ENCODE measurements at places on chromosomes 13 and 19.
A peak's percentile ranks its signal among the peaks of the same experiment; 100 is the strongest.

GRCh38 chr19:33240181-33240771, 14.6 kb upstream of the SLC7A10 start:
- no peak for DNase-seq

GRCh38 chr13:51643882-51644281, 59.6 kb downstream of the WDFY2 start:
- no peak for DNase-seq

DNA sequence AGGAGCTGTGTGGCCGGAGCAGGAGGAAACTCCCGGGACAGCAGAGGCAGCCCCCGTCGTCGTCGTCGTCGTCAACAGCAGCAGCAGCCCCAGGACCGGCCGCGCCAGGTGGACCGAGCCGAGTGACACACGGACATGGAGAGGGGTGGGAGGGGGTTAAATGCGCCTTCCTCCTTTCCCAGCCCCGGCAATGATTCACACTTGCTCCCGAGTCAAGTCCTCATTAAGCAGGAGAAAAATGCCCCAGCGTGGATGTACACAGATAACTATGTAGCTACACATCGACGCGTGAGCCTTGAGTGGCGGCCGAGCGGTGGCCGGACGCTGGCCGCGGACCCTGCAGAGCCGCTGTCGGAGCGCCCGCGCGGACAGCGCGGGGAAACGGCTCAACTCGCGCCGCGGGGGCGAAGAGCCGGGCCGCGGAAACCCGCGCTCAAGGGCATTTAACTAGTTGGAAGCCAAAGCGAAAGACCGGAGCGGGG, 645 bp downstream of the UBL3 start:
- peak; percentile 23 for DNase-seq

GRCh38 chr19:39705578-39706188, 1.4 kb downstream of the LGALS14 start:
- DNase-seq: peak; percentile 3

DNA sequence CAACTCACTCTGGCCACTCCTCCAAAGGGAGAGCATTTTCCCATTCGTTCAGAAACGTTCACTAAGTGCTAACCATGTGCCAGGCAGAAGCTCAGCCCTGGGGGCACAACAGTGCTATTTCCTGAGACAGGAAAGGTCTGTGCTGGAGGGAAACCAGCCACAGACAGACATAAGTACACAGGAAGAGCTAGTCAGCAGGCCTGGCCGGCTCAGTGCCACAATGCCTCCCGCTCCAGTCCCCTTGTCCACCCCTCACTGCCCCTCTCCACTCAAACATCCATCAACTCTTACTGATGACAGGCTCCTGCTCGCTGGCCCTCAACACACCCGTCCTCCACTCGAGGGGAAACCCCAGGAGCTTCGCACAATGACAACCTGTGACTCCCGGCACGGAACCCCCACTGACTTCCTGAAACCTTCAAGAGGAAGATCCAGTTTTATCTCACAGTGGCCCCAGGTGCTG, 11.3 kb upstream of the PLA2G4C start:
- no peak for DNase-seq

DNA sequence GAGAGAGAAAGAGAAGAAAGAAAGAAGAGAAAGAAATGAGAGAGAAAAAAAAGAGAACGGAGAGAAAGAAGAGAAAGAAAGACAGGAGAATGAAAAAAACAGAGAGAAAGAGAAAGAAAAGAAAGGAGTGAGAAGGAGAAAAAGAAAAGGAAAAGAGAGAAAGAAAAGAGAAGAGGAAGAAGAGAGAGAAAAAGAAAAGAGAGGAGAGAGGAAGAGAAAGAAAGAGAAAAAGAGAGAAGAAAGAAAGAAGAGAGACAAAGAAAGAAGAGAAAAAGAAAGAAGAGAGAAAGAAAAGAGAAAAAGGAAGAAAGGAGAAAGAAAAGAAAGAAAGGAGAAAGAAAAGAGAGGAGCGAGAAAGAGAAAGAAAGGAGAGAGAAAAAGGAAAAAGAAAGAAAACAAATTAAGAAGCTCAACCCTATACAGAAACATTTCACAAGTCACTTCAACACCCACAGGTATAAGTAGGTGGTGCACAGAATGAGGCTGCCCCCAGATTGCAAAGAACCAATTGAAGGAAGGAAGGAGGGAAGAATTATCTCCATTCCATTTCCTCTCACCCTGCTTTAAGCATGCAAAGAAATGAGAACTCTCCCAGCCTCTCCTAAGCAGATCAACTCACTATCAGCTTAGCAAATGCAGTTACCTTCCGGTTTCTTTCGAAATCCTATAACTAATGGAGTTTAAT, 98.8 kb upstream of the CACNA1A start:
- DNase-seq: peak; percentile 90

GRCh38 chr19:16337809-16338469, 13.3 kb downstream of the KLF2 start:
- no peak for DNase-seq

DNA sequence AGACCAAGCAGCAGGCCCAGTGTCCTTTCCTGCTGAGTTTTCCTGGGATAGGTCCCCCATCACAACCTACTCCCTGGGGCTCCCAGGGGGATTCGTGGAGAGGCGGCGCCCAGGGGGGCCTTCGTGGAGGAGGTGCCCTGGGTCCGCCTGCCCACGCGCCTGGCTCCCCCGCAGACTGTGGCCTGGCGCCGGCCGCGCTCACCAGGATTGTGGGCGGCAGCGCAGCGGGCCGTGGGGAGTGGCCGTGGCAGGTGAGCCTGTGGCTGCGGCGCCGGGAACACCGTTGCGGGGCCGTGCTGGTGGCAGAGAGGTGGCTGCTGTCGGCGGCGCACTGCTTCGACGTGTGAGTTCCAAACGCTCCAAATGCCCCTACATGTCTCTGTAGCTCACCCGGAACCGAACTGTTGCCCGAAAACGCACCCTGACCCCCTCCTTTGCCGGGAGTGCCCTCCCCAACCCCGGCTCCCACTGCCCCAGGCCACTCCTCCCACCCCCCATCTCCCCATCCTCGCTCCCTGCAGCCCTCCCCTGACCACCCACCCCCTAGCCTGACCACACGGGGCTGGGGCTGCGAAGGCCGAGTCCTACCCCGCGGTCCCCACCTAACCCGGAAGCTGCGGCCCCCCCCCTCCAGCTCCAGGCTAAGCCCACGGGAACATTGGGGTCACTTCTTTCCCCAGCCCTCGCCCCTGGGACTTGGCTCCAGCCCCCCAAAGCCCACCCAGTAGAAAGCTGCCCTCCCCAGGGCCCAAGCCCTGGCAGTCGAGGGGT, 3.3 kb downstream of the TIMM13 start:
- DNase-seq: no peak

DNA sequence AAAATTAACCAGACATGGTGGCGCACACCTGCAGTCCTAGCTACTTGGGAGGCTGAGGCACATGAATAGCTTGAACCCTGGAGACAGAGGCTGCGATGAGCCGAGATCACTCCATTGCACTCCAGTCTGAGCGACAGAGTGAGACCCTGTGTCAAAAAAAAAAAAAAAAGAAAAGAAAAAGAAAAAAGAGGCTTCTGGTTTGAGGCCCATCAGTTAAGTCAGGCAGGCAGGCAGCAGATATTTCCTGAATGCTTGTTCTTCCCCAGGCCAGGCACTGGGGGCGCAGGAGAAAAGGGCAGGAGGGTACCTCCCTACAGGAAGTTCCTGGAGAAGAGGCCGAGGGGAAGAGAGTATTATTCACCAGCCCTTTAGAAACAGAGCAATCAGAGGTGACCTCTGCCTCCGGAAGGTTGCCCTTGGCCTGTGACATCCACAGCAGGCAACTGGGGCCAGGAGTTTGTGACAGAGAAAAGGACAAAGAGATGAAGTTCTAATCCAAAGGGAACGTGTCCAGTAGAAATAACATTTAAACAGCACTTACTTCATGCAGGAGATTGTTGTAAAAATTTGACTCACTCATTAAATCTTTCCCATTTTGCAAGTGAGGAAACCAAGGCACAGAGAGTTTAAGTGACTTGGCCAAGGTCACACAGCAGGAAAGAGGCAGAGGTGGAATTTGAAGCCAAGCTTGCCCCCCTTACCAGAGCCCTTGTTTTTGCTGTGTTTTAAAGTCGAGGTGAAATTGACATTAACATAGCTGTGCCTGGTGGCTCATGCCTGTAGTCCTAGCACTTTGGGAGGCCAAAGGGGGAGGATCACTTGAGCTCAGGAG, 4.3 kb upstream of the RLN3 start:
- DNase-seq: peak; percentile 99

DNA sequence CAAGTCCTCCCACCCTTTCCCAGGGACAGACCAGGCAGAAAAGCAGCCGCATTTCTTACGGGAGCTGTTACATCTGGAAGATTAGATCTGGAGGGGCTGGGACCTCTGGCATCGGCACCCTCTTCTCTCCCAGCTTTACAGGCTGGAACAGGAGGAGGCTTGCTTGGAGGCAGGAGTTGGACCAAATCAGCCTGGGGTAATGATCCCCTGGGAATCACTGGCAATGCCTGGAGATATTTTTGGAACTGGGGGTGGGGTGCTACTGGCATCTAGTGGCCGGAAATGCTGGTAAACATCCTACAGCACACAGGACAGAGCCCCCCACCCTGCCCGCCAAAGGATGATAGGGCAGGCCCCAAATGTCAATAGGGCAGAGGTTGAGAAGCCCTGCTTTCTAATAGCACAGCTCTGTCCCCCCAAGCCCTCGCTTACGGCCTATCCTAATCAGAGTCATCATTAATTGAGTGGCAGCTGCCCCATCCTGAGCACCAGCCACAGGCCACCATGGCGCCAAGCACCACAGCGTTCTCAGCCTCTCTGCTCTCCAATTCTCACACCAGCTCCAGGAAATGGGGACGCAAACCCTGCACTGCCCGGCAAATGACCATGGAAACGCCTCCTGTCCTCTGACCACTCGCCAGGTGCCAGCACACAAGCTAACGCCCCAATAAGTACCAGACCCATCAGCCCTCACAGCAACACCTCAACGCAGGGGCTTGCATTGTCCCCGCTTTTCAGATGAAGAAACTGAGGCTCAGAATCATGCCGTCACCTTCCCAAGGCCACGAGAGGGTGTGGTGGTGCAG, 20.6 kb downstream of the LRRC4B start:
- DNase-seq: no peak

DNA sequence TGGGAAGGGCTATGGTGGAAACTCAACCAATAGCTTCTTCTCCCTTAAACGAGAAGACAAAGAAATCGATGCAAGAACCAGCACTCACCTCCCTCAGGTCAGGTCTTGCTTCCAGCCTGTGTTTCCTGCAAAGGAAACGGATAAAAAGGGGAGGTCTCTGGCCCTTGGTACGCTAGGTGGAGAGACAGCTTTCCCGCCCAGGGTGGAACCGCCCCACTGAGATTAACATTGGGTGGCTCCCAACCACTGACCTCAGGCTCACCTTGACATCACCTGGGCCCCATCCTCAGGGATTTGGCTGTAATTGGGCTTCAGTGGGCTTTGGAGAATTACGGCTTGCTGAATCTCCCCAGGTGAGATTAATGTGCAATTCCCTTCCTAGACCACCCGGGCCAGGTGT, at the start of gene NLRP7:
Gene NLRP7, minus strand, starts transcription at position 150 of the 400 bp plus-strand sequence.
- DNase-seq: no peak

DNA sequence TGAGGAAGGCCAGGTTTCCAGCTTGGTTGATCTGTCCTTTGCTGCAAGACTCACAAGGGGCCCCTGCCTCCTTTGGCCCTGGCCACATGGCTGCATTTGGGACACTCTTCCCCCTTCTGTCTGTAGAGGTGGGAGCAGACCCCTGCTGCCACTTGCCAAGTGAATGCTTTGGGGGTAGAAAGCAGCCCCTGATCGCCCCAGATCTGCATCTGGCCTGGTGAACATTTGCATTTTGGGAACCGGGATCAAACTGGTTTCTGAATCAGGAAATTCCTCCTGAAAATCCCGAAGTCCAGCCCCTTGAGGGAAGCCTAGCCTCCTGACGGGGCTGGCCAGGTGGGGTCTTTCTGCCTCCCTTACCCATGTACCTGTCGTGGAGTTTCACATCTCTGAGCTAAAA, 14.9 kb downstream of the DPF1 start:
- DNase-seq: no peak

- no peak for DNase-seq
Observed at GRCh38 chr19:50983625-50984292, at the start of gene KLK7. KLK7 (minus strand) TSS chr19:50983917; CDS start chr19:50982399, 1,518 bp downstream.

- DNase-seq: no peak
Observed at GRCh38 chr13:24668511-24668910, 11.7 kb upstream of the ATP12A start.

GRCh38 chr13:108734676-108735075, 105.3 kb downstream of the MYO16 start:
- peak; percentile 47 for DNase-seq

GRCh38 chr13:80211566-80211965, 129.4 kb downstream of the SPRY2 start:
- DNase-seq: no peak

DNA sequence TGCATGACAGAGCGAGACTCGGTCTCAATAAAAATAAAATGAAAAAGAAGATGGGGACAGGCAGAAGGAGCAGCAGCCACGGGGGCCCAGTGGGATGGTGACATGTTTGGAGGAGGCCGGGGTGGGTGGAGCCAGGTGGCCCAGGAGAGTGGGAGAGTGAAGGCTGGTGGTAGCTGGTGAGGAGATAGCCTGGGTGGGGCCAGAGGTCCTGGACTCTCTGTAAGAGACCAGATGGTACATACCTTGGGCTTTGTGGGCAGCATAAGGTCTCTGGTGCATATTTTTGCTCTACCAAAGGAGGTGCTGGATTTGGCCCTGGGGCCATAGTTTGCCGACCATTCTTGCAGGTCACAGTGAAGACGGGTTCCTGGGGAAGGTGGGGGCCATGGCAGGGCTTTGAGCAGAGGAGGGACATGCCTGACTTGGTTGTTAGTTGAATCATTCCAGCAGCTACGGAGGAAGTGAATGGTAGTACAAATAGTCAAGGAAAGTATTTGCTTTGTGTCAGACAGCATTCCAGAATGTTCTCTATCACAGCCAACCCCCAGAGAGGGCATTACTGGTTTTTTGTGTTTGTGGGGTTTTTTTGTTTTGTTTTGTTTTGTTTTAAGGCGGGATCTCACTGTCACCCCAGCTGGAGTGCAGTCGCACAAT, 69.1 kb downstream of the ARHGEF18 start:
- no peak for DNase-seq

DNA sequence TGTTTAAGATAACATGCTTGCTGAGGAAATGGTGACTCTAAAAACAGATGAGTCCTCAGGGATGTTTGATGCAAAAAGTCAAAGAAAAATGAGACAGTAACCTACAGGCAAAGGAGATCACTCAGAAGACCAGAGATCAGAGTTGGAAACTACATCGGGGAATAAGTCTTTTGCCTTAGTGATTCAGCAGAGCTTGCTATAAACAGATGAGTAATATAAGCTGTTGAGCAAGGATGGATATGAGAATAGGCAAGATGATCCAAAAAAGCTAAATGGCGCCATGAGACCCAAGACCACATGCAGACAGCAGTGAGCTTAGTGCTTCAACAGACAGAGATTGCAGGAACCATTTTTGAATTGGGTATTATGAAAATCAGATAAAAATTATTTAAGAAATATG, 168.6 kb downstream of the POSTN start:
- DNase-seq: no peak

GRCh38 chr19:15166700-15167099, 34.1 kb downstream of the NOTCH3 start:
- no peak for DNase-seq

DNA sequence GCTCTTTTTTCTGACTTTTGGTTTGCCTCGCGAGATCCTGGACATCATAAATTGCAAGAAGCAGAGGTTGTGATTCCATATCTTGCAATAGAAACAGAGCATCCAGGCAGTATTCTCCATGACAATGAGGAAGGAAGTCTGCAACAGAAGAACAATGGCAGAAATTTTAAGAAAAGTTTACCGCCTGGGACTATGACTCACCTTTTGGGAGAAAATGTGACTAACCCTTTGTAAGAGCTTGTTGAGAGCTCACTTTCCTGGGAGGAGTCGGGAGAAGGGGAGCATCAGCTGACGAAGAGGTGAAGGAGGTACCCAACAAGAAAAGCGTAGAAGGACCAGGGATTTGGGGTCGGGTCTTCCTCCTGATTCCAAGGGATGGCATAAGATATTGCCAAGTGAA, 34.3 kb upstream of the TNFSF11 start:
- no peak for DNase-seq

- no peak for DNase-seq
Observed at GRCh38 chr13:91776611-91777193, 378.3 kb downstream of the GPC5 start.
